ENCODE measurements at places on chromosomes 11 and 22.
A peak's percentile ranks its signal among the peaks of the same experiment; 100 is the strongest.

DNA sequence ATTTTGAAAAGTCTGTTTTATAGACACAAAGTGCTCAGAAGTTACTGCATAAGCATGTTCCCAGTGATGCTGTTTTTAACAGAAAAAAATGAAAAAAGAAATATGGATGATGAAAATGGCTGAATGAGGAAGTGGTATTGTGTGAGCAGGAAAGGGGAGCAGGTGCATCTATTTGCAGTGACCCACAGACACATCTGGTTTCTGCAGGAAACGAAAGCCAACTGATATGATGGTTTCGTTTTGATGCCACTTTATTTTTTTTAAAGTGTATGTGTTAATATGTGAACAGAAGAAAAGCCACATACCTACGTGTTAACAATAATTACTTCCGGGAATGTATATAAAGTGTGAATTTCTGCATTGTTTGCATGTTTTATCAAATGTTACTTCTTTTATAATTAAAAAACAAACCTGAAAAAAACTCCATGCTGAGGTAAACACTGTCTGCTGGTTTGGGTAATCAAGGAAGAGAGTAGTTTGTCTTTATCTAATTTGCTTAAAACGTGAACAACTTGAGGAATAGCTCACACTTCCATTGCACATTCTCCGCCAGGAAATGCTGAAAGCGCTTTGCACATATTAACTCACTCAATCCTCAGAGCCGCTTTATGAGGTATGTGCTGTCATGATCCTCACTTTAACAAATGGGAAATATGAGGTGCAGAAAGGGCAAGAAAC, 1335.9 kb downstream of the TBC1D22A start:
- DNase-seq: no peak

DNA sequence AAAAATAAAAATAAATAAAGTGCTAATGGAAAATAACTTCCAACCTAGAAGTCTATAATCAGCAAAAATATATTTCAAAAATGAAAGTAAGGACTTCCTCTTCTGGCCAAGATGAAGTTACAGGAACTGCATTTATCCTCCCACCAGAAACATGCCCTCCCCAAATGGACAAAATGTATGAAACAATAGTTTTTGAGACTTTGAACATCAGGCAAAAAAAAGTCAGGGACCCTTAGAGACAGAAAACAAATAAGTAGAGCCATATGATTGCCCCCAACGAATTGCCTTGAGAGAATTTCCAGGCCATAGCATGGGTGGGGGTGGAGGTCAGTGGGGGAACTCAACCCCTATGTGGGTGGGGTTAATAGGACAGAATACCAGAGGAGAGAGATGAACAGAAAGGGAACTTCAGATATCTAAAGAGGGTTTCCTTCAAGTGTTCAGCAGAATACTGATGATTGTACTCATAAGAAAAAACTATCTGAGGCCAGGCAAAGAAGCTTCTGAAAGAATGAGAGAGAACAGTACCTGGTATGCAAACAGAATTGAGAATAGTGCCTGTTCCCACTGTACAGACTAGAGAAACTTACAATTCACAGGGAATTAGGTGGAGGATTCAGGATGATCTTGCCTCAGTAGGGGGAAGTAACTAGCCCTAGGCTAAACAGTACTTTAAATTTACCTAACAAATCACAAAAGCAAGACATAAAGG, 26.6 kb upstream of the IL10RA start:
- no peak for DNase-seq

- peak; percentile 63 for DNase-seq
Measured at GRCh38 chr22:21947040-21948014, 5.3 kb downstream of the PPM1F start.

- DNase-seq: no peak
Measured at GRCh38 chr11:129302386-129303101, 73.1 kb upstream of the BARX2 start.

DNA sequence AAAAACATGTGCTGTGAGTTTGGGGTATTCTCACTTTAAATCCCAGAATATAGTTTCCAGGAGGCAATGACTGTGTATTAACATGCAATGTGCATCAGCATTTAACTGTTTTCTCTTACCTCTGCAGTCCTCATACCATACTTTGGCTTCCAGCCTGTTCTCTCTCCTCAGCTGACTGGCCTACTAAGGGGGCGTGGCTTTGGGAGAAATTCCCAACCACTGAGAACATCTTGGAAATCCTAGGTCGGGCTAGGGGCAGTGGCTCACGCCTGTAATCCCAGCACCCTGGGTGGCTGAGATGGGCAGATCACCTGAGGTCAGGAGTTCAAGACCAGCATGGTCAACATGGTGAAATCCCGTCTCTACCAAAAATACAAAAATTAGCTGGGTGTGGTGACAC, 13.5 kb upstream of the ZC3H12C start:
- DNase-seq: peak; percentile 23

GRCh38 chr22:41725510-41726110, 26.3 kb downstream of the MEI1 start:
- peak; percentile 38 for DNase-seq

DNA sequence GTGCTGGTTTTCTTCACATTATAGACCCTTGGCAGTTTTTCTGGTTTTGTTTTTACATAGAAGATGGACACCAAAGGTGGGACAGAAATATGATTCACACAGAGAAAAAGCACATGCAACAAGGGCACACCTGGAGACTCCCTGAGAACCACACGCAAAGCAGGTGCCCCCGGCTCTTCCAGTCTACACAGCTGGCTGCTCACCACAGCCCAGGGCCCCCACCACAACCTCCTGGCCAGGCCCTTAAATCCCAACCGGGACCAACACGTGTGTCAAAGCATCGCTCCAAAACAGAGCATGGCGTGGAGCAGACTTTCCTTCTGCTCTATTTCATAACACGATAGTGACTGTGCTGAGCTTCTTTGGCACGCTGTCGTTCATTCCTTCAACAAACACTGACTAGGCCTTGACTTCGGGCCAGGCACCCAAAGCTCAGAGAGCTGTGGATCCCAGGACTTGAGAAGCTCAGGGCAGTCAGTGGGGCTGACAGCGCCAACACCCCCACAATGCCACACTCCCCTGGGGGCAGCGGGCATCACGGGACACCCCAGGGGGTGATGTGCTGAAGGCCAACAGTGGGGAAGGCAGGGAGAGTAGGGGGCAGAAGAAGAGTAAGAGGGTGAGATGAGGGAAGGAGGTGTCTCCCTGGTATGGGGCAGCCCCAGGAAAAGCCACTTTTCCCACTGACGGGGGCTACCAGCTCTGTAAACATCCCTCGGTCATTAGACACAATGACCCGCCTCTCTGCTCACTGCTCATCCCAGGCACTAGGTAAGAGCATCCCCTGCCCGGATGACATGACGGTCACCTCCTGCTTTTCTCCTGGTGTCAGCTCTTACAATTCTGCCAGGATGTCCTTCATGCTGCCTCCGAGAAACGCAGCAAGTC, 26.0 kb downstream of the CELSR1 start:
- no peak for DNase-seq
